ENCODE measurements at places on chromosomes 6 and 20.
A peak's percentile ranks its signal among the peaks of the same experiment; 100 is the strongest.

DNA sequence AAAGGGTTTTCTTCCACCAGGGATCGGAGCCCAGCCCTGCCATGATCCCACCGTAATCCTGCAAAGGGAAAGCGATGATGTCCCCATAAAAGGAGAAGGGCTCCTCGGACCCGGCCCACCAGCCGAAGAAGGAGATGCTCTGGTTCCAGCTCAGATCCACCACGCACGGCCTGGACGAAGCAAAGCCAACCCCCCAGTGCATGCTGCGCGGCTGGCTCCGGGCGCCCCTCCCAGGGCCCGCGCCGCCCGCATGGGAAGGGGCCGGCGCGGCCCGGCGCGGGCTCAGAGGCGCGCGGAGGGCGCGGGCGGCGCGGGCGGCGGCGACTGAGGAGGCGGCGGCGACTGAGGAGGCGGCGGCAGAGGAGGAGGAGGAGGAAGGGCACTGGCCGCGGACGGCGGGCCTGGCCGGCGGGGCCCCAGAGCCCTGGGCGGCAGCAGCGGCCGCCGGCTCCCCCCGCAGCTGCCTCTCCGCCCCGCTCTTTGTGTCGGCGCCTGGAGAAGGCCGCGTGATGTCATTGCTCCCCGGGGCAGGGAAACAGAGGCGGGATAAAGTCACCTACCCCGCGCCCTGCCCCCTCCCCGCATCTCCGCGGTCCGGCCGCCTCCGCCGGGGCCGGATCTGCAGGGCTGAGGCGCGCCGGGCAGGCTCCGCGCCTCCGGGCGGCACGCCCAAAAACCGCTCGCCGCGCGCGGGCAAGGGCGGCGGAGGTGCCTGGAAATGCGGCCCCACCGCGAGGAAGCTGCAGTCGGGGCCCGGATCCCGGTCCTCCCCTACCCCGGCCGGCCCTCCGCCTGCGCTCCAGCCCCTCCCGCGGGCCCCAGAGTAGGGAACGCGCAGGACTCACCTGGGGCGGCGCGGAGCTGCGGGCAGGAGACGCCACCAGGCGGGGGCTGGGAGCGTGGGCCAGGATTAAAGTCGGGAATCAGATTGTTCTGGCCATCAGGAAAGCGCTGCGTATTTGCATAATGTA, at the start of gene FAXC:
Gene FAXC (minus strand): TSS at position 504 of the 971 bp plus-strand sequence. CDS start 302 bp downstream, at position 202.
- peak; percentile 26 for DNase-seq

DNA sequence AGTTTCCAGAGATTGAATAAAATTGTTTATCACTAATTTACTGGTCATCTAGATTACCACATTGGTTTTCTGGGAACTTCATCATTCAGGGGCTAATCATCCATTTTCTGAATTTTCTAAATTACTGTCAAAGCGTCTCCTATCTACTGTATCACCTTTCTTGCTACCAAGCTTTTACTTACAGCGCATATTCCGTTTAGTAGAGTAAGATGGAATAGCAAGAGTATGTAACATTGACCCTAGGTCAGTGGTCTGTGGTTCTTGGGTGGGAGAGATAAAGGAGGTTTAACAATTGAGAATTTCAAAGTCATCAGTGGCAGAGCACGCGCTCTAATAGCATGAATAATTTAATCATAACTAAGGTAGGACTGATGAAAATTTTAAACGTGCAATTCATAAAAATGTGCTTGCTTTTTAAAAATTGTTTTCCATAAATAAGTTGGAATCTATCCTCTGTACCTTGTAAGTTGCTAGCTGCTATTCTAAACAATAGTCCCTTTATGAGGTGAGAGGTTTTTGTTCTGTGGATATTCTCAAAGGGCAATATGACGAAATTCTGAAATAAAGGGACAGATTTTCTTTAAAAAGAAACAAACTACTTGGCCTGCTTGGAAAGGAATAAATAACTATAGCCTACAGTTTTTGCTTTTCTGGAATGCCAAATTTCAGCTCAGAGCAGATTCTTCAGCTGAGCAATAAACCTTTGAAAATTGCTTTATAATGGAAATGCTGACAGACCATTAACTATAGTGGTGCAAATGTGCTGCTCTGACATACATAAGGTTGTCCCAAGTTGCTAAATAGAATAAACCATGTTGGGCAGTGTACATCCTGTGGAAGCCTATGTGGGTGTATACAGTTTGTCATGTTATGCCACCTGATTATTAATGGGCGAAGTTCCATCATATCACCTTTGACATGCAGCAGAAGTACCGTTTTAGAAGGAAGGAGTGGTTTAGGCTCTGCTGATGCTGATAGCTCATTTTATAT, 84.1 kb downstream of the ZFAND3 start:
- no peak for DNase-seq

- no peak for DNase-seq
Measured at GRCh38 chr6:11785415-11785773, 6.8 kb upstream of the ADTRP start.

- peak; percentile 17 for DNase-seq
Measured at GRCh38 chr6:98828941-98829411, 5.4 kb upstream of the POU3F2 start.

DNA sequence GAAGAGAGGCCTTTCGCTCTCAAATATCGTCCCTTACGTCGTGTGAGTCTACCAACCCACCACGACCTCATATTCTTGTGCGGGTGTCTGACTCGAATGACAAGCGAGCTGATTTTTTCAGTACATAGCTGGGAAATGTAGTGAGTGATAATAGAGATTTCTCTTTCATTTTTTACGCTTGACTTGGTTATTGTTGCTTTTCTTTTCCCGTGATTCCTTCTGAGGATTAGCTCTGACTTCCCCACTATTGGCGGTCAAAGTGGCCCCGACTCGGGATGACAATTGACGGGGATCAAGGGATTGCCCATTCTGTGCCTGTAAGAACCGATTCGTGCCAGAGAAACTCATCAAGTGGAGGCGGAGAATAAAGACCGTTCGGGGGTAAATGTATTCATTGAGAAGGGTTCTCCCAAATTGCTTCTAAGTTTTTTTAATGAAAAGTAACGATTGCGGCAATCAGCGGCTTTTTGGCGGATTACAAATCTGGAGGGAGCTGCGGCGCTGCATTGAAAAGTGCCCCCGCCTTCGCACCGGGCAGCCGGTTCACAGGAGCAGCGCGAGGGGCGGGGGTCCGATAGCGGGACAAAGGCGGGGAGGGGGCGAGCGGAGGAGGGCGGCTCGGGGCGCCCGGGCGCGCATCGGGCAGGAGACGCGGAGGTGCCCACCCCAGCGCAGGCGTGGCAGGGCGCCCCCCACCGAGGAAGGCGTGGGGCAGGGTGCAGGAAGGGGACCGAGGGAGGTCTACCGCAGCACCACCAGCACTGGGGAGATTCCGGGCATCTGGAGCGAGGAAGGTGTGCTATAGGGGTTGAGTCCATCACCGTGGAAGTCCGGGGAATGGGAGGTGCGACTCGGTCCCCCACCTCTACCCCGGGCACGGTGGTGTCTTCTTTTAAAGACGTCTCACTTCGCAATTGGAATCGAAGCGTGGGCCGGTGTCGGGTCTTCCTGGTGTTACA, 44.5 kb upstream of the OSTM1 start:
- DNase-seq: no peak

DNA sequence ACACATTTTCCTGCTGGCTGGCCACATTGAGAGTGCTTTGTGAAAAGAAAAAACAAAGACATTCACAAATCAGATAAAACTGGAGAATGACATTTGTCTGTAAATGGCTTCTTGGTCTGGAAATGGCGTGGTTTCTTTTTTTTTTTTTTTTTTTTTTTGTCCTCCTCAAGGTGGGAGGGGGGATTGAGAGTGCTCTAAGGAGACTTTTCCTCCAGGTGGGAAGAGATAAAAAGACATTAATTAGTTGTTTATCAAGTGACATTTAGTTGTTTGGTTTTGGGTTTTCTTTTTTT, 40.4 kb downstream of the GNAS start:
- no peak for DNase-seq

GRCh38 chr20:51715163-51715855, 52.9 kb downstream of the ATP9A start:
- DNase-seq: no peak

- peak; percentile 87 for DNase-seq
Measured at GRCh38 chr20:19735446-19735845, 22.6 kb upstream of the RIN2 start.

- DNase-seq: peak; percentile 76
Measured at GRCh38 chr6:157089851-157090250, 233.5 kb downstream of the TMEM242 start.

GRCh38 chr20:51759769-51760510, 8.2 kb downstream of the ATP9A start:
- no peak for DNase-seq

All from spinal cord (tissue), 10 donors.